Kidney epithelial cell (primary cell): ENCODE measurements at places on chromosomes 11 and 22.

GRCh38 chr22:30885591-30885990 lies 83.0 kb downstream of the MORC2 start:
- no peak for DNase-seq

- DNase-seq, result peak; percentile 59
Observed at GRCh38 chr11:36469881-36470802, 39.9 kb downstream of the TRAF6 start.

GRCh38 chr11:78744202-78744601 lies 169.5 kb upstream of the NARS2 start:
- no peak for DNase-seq

GRCh38 chr11:83583757-83584366 lies 297.7 kb upstream of the CCDC90B start:
- DNase-seq, result peak; percentile 39

GRCh38 chr11:130872102-130872501 lies 44.2 kb downstream of the SNX19 start:
- DNase-seq, result no peak

DNA sequence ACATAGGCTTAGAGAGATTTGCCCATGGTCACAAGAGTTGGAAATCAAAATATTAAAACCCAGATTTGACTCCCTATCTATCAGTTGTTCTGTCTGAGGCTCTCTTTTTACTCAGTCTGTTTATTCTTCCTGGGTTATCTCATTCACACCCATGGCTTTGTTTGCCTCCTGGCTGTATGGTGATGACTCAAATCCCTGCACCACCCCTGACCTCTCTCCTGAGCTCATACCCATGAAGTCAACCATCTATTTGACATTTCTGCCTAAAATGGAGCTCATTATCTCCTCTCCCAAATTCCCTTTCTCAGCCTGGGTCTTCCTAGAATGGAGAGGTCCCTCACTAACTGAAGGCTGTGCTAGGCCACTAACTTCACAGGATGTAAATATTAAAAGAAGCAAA lies 27.8 kb upstream of the CCDC134 start:
- DNase-seq, result peak; percentile 12

- DNase-seq, result no peak
Observed at GRCh38 chr11:113113801-113114704, 152.8 kb downstream of the NCAM1 start.

DNA sequence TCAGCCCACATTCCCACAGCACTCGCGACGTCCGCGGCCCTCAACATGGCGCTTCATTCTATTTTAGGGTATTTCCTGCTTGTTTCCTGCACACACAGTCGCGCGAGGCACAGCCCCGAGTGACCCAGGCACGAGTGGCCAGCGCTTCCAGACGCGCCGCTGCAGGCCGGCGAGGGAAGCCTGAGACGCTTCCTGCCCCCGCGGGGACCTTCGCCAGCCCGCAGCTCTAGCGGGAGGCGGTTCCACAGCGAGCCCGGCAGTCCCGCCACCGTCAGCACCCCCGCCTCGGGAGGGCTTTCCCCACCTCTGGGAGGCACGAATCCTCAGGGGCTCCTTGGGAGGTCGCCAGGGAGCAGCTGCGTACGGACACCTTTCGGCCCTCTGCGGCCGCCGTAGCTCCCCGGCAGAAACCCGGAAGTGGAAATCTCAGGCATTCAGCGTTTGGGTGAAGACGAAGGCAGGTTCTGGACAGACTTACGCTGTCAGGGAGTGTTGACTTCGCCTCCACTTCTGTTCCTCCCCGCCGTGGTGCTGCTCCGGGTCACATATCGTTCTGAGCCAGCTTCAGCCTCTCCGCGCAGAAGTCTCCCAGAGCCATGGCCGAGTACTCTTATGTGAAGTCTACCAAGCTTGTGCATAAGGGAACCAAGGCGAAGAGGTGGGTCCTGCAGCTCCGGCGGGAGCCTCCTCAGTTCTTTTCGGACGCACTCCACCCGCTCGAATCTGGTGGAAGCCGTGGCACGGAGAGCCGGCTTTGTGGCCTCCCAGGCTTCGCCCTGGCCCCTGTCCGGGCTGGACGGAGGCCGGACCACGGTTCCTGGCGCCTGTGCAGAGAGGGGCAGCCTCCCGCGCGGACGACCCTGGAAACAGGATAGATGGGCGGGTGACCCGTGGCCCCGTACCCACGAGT lies 2925.9 kb upstream of the OR11H1 start:
- no peak for DNase-seq

DNA sequence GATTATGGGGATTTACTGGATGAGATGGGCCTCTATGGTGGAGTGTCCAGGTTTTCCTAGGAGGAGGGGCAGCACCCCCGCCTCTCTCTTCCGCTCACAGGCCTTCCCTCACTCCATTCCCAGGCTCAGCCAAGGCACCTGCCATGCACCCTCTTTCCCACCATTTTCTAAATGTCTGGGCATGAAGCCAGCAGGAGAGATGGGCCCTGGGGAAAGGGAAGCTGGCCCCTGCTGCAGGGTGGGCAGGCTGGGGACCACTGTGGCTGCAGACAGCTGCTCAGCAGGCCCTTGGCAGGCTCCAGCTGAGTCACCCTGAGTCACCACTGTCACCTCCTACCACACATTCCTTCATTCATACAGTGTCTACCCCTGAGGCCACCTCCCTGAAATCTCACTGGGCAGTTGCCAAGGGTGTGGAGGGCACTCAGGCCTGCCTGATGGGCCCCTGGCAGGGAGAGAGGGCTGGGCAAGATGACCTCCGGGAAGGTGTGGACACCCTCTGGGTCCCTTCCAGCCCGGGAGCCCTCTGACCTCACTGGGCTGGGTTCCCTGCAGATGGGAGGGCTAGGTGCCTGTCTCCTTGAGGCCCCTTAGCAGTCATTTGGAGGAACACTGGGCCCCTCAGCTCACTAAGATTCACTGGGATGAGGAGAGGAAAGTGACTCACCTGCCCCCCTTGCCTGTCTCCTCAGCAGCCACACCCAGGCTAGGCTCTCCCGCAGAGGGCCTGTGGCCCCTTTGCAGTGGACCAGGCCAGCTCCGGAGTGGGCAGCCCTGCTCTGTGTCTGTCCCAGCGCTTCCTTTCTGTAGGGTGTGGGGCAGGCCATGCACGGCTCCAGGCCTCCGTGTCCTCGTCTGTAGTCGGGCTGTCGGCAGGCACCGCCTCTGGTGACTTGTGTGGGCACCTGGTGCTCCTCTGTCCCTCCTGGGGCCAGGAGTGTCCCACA lies 7.8 kb downstream of the MYEOV start:
- peak; percentile 80 for DNase-seq

DNA sequence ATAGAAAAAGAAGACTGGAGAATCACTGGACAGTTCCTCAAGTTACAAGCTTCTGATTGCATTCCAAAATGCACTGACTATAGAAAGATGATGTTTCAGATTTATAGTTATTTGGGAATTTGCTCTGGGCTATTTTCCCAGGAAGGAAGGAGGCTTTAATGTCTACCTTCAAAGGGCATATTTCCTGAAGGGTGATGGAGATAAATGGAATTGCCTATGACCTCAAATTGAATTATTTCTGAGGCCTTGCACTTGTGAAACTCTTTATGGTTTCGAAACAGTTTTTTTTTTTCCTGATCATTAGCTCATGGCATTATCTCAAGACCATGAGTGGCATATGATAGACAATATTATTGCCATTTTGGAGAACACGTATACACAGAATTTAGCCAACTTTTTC lies 333.9 kb downstream of the METTL15 start:
- no peak for DNase-seq

- DNase-seq, result no peak
Observed at GRCh38 chr22:50703726-50704509, 31.3 kb downstream of the SHANK3 start.

DNA sequence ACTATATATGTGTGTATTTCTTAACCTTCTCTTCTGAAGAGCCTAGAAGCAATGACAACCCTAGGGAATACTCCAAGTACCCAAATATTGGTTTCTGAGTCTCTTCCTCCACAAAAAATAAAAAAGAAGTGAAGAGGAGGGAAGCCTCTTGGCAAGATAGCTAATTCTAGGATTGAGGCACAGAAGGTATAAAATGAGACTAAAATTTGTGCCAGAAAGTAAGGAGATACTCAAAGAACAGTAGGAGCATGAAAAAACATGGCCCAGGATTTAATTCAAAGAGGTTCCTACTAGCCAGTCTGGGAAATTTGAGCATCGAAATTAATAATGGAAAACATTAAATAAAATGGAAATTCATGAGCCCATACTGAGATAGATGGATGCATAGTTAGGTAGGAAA lies 112.1 kb downstream of the PAX6 start:
- DNase-seq, result no peak

GRCh38 chr11:48109046-48109666 lies 107.5 kb upstream of the OR4B1 start:
- no peak for DNase-seq

- DNase-seq, result no peak
Observed at GRCh38 chr11:26779074-26779865, 57.4 kb upstream of the SLC5A12 start.

GRCh38 chr11:125373426-125374391 lies 122.4 kb downstream of the FEZ1 start:
- no peak for DNase-seq

- DNase-seq, result no peak
Observed at GRCh38 chr22:43015677-43016042, 711 bp upstream of the PACSIN2 start.

DNA sequence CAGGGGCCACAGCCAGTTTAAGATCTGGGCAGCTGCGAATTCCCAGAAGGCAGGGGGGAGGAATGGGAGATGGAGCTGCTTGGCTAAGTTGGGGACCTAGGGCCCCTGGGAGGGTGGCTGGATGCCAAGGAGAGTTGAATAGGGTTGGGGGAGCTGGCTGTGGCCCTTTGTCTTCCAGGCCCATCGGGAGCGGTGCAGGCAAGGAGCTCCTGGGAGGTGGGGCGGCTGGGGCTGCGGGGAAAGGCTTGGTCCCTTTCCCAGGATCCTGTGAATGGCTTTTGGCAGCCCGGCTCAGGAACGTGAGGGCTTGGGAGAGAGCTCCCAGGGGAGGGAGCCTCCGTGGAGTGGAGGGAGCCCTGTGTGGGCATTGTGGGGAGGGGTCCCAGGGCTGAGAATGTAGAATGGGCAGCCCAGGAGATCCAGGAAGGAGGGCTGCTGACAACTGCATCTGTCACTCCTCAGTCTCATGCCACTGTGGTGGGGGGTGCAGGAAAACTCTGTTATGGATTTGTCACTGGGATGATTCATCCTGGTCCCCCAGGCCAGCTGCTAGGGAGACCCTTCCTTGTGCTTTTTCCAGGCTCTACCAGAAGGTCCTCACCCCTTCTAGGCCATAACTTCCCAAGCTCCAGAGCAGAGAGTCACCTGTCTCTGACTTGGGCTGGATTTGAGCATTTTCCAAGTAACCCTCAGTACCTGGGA lies 6.0 kb downstream of the FREY1 start:
- no peak for DNase-seq

DNA sequence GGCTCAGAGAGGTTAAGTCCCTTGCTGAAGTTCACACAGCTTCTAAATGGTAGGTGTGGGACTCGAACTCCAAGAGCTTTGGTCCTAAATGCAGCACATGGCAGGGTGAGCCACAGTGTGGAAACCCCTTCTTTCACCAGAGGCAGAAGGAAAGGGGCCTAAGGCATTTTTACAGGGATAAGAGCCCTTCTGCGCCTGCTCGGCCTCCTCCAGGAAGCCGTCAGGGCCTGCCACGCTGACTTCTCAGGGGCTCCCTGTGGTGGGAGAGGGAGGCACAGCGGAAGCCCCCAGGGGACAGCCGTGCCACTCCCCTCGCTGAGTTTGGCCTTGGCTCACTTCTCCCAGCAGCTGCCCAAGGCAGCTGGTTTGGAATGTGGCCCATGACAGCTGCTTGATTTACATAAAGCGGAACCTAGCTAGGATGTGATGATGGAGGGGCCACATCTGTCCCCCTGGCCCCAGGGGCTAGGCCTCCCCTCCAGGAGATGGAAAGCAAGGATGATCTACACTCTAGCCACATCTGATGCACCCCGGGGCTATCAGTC lies 35.4 kb downstream of the CD82 start:
- DNase-seq, result no peak

- no peak for DNase-seq
Observed at GRCh38 chr11:45371251-45372115, 85.3 kb upstream of the SYT13 start.

DNA sequence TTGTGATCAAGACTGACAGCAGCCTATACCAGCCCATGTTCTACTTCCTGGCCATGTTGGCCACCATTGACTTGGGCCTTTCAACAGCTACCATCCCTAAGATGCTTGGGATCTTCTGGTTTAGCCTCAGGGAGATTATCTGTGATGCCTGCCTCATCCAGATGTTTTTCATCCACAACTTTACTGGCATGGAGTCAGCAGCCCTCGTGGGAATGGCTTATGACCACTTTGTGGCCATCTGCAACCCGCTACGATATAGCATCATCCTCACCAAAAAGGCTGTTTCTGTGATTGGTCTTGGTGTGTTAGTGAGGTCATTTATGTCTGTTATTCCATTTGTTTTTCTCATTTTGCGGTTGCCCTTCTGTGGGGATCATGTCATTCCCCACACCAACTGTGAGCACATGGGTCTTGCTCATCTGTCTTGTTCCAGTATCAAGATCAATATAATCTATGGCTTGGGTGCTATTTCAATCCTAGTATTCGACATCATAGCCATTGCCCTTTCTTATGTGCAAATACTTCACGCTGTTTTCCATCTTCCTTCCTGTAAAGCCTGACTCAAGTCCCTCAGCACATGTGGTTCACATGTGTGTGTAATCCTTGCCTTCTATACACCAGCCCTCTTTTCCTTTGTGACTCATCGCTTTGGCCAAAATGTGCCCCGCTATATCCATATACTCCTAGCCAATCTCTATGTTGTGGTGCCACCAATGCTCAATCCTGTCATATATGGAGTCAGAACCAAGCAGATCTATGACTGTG lies 23.6 kb downstream of the OR52E1 start:
- no peak for DNase-seq

DNA sequence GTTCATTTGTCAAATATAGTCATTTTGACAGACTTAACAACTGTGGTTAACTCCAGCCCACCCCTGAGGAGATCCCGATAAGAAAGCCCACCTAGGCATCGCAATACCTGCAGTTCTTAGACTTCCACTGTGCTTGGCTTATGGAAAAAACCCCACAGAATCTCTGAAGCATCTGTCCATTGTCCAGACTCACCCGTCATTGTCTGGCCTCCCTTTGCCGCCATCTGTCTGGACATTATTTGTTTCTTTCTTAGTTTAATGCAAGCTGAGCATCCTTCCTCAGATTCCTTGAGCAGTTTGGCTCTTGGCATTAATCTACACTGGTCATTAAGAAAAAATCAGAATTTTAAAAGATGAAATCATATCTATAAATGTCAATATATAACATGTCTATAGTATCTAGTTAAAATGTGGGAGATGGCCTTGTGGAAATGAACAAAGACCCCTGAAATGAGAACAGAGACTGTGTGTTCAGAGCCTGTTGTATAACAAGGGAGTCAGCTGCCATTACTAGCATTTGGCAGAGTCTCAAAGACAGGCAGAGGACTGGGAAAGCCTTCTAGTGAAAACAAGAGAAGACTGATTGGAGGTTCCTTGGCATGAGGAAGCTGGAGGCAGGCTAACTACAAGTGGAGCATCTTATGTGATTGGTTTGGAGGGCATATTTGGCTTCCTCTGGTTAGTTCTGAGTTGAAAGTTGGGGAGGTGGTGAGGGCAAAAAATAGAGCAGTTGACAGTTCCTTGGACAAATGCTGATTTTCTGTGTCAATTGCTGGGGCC lies 80.4 kb downstream of the SPON1 start:
- DNase-seq, result no peak

- no peak for DNase-seq
Observed at GRCh38 chr11:124942466-124943253, 6.8 kb upstream of the HEPACAM start.

GRCh38 chr11:110715541-110715940 lies 3.3 kb upstream of the ARHGAP20 start:
- DNase-seq, result no peak

GRCh38 chr11:25920356-25920755 lies 411.6 kb upstream of the ANO3 start:
- no peak for DNase-seq

- DNase-seq, result no peak
Observed at GRCh38 chr11:46322759-46323158, 24.5 kb upstream of the DGKZ start.
